ENCODE measurements at places on chromosomes 7 and 10. TPM values are rescaled to one million over a fixed set of nuclear protein-coding genes. Genes with fewer than 3 reads are reported as not detected.
A peak's percentile ranks its signal among the peaks of the same experiment; 100 is the strongest.

The COA1 gene
- 24.2 TPM for polyA plus RNA-seq

The CPVL gene
- 8.1 TPM for polyA plus RNA-seq

The ZNF33A gene
- 12.3 TPM for polyA plus RNA-seq

The INHBA gene
- 1.4 TPM for polyA plus RNA-seq

The XRCC2 gene
- 0.62 TPM for polyA plus RNA-seq

DNA sequence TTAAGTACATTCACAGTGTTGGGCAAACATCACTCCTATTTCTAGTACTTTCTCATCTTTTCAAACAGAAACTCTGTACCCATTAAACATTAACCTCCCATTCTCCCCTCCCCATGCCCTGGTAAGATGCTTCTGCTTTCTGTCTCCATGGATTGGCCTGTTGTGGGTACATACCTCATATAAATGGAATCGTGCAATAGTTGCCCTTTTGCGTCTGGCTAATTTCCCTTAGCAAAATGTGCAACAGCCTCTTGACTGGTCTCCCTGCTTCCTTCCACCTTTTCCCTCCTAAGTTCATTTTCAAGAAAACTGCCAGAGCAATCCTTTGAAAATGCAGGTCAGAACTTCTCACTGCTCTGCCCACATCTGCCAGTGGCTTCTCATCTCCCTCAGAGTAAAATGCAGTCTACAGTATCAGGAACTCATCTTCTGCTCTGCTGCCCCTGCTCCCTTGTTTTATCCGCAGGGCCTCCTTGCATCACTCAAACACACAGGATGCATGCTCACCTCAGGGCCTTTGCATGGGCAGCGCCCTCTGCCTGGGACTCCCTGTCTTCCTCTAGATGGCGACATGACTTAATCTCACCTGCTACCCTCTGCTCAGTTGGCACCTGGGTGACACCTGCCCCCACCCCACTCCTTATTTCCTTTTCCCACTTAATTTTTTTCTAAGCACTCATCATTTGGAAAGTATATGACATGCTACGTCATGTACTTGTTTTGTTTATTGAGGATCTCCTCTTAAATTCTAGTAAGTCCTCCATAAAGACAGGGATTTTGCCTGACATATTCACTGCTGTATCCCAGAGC is 44.3 kb upstream of the ECHDC3 start:
- DNase-seq, result no peak

GRCh38 chr10:131996466-131997365 is 15.0 kb upstream of the BNIP3 start:
- no peak for DNase-seq

- DNase-seq, result no peak
Measured at GRCh38 chr10:80471715-80472233, 17.7 kb downstream of the TSPAN14 start.

GRCh38 chr7:102412548-102412947 is 16.4 kb downstream of the PRKRIP1 start:
- peak; percentile 84 for DNase-seq

- DNase-seq, result no peak
Measured at GRCh38 chr7:23539494-23539907, 7.7 kb upstream of the TRA2A start.

- DNase-seq, result no peak
Measured at GRCh38 chr7:16063716-16064675, 357.3 kb downstream of the CRPPA start.

- DNase-seq, result no peak
Measured at GRCh38 chr7:1862560-1862959, 192.5 kb downstream of the ELFN1 start.

Data from adrenal gland (tissue), 19 donors.